DMS 273 treated with DMSO at 0.1 percent for 48 hours (cell line): ENCODE measurements at places on chromosomes 13 and 19.
A peak's percentile ranks its signal among the peaks of the same experiment; 100 is the strongest.

DNA sequence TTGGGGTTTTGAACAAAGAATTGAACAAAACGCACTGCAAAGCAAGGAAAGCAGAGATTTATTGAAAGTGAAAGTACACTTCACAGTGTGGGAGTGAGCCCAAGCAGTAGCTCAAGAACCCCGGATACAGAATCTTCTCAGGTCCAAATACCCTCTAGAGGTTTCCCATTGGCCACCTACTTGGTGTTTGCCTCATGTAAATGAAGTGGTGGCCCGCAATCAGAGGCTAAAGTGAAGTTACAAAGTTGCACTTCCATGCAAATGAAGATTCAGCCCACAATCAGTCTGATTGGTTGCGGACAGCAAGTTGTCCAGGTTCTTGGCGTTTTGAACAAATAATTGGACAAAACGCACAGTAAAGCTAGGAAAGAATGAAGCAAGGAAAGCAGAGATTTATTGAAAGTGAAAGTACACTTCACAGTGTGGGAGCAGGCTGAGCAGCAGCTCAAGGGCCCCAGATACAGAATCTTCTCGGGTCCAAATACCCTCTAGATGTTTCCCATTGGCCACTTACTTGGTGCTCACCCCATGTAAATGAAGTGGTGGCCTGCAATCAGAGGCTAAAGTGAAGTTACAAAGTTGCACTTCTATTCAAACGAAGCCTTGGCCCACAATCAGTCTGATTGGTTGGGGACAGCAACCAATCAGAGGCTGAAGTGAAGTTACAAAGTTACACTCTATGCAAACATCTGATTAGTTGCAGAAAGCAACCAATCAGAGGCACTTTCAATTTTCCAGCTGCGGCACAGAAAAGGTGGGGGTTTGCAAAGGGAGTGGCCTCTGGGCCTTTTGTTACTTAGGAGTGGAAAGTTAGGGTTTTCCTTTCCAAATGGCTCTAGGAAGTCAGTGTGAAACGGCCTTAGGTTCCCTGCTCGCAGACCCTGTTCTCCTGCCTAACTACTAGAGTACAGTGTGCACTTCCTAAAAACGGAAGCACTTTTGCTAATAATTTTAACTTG is 4.8 kb upstream of the TM9SF2 start:
- peak; percentile 26 for DNase-seq

GRCh38 chr13:99993660-99994637 is 12.4 kb downstream of the ZIC2 start:
- no peak for DNase-seq

DNA sequence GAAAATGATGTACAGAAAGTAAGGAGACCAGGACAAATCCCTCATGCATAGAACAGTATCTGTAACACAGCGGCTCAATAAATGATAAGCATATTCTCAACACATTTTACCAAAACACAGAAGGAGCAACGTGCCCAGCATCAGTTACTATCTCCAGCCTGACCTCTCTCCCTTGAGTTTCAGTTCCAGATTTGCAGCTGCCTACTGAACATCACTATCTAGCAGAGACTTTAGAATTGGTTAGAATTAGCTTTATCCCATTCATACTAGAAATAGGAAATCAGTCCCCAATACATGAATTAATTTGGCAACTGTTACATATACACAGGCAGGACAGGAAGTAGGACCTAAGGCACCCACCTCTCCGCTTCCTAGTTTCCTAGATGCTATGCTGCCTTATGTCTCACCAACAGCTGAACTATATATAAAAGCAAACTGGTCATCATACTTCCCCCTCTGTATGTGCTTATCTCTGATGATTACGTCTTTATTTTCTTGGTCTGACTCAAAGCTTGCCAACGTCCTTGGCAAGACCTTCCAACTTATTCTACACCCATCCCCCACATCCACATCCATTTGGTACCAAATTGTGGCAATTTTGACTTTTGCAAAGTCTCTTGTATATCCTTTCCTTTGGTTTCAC is 61.1 kb downstream of the SACS start:
- no peak for DNase-seq

- no peak for DNase-seq
These were observed 148.0 kb downstream of the PTPRS start for GRCh38 chr19:5192568-5192967.

GRCh38 chr13:46211483-46212351 is at the start of gene LRRC63:
LRRC63 (plus strand) TSS chr13:46211928; CDS start chr13:46213035, 1,107 bp downstream.
- peak; percentile 42 for DNase-seq

- DNase-seq, result no peak
These were observed 3.2 kb downstream of the PTBP1 start for GRCh38 chr19:800360-801029.

DNA sequence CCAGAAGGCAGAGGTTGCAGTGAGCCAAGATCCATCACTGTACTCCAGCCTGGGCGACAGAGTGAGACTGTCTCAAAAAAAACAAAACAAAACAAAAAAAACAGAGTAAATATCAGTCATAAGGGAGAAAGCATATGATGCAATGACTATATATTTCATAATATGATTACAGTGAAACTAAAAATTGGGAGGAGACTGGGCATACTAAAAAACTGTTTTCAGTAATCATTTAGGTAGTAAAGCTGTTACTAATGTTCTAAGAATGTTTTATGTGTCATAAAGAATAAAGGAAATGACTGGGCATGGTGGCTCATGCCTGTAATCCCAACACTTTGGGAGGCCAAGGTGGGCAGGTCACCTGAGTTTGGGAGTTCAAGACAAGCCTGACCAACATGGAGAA is 15.9 kb downstream of the ZNF573 start:
- DNase-seq, result no peak

GRCh38 chr19:8487137-8487851 is 15.1 kb downstream of the PRAM1 start:
- DNase-seq, result no peak

GRCh38 chr13:44439452-44440024 is 65.9 kb downstream of the SERP2 start:
- no peak for DNase-seq

DNA sequence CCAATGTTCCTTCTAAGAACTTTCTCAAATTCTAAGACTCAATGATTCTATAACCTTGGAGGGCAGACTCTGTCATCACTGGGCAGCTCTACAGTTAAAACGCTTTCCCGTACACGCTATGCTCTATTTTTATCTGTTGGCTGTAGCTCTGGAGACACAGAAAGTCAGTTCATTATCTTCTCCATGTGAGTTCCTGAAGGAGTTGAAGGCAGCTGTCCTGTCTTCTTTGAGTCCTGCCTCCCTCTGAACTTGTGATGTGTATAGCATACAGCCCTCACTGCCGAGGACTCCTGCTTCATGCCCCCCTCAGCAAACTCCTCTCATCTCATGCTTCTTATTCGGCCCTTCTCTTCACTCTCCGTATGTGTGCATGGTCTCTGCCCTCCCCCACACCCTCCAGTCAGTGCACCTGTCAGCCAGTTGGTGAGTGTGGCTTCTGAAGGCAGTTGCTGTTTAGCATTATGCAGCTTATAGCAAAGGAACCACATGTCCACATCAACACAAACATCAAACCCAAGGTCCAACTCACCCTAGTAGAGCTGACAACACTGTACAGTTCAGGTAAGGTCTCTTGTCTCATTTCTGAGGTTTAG is 504.9 kb downstream of the DIAPH3 start:
- DNase-seq, result no peak

- DNase-seq, result no peak
These were observed 25.1 kb downstream of the TUBGCP3 start for GRCh38 chr13:112562786-112563383.

DNA sequence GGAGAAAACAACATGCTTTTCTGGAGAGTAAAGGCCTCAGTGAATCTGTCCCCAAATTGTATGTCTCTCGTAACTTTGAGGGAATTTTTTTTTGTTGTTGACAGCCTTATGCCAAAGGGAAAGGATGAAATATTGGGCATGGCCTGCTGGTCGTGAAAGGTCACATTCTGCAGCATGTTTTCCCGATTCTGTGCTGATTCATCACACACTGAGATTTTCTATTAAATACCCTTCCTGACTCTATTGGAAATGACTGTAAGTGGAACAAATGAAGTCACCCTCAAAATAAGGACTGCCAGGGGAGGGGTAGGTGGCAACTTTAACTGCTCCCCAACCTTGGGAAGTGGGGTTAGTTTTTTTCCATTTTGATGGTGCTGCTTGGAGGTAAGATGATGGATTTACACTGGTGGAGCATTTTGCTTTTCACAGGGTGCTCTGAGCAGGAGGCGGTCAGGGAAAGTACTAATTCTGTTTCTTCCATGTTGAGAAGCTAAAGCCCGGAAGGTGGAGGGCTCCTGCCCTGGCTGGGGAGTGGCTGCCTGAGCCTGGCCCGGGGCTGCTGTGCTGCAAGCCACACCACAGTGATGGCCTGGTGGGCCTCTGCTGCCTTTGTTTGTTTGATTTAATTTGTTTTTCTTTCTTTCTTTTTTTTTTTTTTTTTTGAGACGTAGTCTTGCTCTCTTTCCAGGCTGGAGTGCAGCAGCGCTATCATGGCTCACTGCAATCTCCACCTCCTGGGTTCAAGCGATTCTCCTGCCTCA is 116.8 kb upstream of the SPATA13 start:
- no peak for DNase-seq

GRCh38 chr19:29878973-29879654 is 62.9 kb upstream of the URI1 start:
- no peak for DNase-seq

DNA sequence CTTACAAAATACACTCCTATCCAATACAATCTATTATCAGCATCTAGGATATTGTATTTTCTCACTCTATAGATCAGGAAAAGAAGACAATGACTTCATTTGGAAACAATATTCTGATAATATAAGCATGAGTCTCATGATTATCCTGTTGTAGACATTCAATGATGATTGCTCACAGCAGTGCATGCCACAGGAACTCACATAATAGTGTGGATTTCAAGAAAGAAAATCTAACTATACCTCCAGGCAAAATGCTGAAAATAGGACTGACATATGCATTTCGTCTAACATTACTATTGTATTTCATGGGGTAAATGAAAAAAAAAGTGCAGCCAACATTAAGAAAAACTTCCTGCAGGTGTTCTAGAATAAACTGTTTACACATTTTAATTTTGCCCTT is 122.6 kb downstream of the POSTN start:
- no peak for DNase-seq

GRCh38 chr13:94672400-94672799 is 39.9 kb downstream of the SOX21 start:
- DNase-seq, result no peak

DNA sequence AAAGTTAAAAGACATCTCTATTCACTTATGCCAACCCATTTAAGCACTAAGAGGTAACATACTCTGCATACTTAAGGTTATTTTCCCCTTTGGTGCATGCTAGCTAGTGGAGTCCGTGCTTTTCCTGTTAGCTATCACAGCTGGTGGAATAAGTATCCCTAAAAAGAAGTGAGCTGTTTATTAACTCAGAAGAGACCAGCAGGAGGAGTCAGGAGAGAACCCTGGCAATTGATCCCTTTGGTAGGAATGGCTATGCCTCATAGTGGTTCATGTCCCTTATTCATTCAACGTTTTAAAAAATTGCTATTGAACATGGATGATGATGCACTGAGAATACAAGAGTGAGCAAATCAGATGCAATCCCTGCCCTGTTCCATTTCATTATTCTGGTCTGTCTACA is 12.4 kb upstream of the NEK5 start:
- no peak for DNase-seq

GRCh38 chr13:29713839-29714238 is 118.4 kb upstream of the SLC7A1 start:
- DNase-seq, result peak; percentile 0

GRCh38 chr13:21461131-21461530 is 2.0 kb upstream of the ZDHHC20 start:
- DNase-seq, result no peak

- DNase-seq, result no peak
These were observed 19.9 kb upstream of the RFC3 start for GRCh38 chr13:33798023-33798422.

- no peak for DNase-seq
These were observed 33.4 kb downstream of the MBD3L2B start for GRCh38 chr19:6987850-6988249.

DNA sequence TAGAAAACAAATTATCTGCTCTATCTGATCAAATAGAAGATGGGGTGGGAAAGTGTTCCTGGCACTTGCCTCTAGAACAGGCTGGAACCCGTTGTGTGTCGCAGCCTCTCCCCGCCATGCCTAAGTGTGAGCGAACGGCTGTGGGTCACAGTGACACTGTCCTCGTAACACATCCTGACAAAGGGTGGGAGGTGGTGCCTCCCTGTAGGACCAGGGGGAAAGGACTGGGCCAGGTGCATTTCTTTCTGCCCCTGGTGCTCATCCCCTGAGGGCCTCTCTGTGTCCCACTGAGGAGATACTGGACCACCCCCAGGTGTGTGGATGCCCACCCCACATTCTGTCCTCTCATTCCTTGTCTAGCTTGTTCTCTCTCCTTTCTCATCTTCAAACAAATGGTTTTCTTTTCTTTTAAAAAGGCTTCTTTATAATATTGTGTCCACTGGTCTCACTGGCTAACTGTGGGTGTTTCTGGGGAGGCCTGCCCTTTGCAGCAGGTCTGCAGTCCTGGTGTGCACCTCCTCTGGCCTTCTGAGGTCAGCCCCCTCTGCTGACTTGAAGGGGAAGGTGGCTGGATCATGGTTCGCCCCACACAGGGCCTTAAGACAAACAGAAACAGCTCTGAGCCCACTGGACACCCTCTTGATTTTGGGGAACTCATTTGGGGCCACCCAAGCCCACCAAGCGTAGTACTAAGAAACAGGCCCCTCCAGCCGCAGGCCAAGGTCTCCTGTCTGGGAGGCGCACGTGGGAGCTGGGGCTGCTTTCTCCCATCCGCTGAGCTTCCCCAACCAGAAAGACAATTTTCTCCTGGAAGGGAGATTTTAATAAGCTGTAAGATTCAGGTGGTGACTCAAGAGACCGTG is 152.5 kb upstream of the SOX1 start:
- DNase-seq, result no peak

- DNase-seq, result no peak
These were observed 16.0 kb downstream of the UPF1 start for GRCh38 chr19:18847549-18848463.

DNA sequence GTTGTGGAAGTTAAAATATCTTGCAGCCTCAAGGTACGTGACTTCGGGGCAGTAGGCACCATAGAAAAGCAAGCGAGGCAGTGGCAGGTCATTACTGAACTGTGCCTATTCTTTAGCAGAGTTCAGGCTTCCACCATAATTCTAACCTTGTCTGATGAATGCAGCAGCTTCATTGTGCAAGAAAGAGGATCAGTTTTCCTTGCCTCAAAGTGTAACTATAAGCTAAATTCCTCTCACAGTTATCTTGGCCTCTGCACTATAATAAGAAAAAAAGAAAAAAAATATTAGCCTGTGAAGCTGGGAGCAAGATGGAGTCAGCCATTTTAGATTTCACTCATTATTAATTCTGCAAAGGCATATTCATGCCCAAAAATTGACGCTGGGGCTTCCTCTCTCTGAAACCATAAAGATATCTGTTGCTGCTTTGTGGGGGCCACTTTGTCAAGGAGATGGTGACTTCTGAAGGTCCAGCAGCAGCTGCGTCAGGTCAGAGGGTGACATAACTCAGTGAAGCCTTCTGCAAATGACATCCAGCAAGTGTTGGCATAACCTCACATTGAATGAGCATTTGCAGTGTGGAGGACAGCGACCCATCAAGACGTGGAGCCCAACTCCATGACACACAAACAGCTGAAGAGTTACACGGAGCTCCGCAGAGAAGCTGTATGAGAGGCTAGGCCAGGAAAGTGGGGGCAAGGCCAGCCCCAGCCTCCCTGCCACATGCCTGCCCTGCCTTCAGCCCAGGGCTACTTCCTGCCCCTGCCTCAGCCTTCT is 23.1 kb upstream of the SACS start:
- no peak for DNase-seq
